ENCODE measurements at places on chromosomes 11 and 22.
A peak's percentile ranks its signal among the peaks of the same experiment; 100 is the strongest.

DNA sequence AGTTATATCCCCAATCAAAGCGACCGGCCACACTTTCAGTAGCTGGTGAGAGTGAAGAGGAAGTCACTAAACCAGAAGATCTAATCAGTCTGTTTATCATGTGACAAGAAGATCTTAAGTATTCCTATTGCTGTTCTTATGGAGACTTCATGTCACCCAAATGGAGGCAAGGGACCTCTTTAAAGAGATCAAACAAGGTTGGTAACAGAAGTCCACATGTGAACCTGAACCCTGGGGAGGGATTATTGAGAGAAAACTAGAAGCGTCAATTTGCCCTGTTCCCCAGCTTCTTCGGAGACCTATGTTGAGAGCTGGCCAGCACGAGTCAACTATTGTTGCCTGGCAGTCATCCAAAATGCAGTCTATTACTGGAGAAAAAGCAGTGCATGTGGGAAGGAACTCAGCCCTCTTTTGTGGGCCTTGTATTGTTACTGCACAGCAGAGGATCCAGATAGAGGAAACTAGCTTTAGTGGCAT lies 76.9 kb upstream of the CTSC start:
- no peak for DNase-seq

DNA sequence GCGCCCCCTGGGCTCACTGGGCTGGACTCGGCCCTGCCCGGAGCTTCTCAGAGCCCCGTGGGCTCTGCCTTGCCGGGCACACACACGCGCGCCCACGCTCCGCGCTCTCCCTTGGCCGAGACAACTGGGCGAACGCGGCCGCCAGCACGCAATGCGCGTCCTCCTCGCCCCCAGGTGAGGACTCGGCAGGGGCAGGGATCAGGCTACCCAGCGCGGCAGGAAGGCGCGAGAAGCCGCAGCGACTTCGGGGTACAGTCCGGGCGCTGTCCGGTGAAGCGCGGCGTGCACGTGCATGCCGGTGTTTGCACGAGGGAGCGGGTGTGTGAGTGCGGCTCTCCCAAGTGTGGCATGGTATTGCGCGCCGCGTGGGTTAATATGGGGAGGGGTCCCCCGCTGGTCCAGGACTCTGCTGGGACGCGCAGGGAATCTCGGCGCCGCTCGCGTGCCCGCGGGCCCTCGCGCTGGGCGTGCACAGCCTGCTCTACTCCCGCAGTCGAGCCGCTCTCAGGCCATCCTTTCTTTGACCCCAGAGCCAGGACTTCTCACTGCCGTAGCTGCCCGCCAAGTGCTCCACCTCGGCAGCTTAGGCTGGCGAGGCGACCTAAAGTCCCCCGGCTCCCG lies 5.4 kb downstream of the WNT7B start:
- no peak for DNase-seq

GRCh38 chr11:116731097-116731761 lies 41.6 kb downstream of the BUD13 start:
- peak; percentile 75 for DNase-seq

DNA sequence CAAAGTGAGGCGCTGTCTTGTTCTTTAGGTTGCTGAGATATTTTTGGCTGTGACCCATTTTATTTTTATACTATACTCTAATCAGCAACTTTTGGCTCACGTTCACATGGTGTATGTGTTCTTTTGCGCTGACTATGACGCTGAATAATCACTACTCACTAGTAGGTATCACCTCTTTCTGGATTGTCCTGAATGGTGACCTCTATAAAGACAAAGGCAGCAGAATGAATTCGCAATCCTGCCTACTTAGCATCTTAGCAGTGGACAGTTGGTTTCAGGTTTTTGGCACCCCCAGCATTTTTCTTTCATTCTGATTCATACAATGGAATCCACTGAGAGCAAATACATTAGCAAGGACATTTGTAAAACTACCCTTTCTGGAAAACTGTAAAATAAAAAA lies 351.3 kb downstream of the JRKL start:
- no peak for DNase-seq

DNA sequence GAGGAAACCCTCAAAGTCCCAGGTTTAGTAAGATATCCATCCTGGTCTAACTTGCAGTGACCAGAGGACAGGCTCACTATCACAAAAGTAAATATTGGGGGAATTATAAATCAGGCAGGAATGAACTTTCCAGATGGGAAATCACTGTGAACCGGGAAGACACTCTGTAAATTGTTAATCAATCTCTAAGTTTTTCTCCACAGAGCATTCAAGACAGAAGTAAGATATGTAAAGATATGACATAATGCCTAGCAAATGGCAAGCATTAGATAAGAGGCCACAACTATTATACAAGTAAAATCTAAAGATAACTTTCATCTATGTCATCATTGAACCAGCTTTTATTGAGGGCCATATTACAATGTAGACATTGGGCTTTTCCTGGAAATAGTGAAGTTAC lies 35.3 kb upstream of the LRRC4C start:
- DNase-seq: no peak

DNA sequence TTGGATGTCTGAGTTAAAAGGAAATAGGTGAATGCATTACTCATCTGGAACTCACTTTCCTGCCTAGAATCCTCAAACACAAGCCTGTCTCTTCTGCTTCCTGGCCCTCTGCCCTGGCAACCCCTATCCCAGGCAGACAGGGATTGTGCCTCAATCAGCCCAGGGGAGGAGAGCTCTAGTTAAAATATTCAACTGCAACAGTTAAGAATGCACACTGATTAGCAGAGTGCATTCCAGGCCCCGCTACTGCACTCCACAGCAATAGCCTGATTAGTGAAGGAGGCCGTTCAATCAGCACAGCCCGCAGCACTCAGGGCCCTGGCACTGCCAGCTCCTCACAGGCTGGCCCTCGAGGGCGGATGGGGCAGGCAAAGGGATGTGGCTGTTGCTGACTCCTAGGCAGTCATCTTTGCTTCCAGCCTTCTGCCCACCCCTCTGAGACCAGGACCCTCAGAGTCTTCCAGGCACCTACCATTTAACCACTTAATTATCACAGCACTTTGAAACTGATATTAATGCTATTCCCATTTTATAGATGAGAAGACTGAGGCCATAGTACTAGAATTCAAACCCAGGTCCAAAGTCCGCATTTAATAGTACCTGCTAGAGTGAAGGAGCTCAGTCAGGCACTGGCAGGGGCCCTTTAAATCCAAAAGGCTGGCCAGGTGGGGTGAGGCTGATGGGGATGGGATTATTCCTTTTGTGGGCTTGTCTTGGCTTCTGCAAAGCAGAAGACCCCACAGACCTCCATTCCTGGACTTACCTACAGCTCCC lies 435.3 kb downstream of the SOX6 start:
- DNase-seq: no peak

All from anterior cingulate cortex (tissue), 58 donors.